ENCODE measurements at places on chromosomes 4 and X.

GRCh38 chr4:147381749-147382148, 99.1 kb upstream of the EDNRA start:
- DNase-seq = no peak

DNA sequence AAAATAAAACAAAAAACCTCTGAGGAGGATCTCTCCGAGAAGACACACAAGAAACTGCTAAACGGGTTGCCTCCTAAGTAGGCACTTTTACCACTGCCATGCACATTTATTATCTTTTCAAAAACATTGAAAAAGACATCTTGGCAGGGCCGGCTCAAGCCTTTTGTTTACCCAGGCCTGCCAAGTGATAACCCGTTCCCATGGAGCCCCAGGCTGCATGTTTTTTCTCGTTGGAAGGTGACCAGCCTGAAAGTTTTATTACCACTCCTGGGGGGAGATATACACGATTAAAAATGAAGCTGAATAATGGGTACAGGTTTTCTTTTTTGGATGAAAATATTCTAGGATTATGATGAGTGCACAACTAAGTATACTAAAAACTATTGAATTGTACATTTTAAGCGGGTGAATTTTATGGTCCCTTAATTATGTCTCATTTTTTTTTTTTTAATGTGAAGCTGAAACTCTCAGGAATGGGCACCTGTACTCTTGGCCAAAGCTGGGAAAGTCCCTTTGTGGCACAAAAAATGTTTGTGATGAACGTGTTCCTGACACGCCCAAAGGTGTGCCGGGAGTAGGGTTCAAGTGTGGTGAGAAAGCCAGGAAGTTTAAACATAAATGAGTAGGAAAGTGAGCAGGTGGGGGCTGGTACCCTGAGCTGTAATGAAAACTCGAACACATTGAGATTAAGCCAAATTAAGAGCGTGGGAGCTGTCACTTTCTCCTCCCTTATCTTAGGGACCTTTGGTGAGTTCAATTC, 1.5 kb upstream of the MAP7D2 start:
- DNase-seq = no peak

- no peak for DNase-seq
Measured at GRCh38 chr4:127586922-127587571, 45.7 kb upstream of the INTU start.

DNA sequence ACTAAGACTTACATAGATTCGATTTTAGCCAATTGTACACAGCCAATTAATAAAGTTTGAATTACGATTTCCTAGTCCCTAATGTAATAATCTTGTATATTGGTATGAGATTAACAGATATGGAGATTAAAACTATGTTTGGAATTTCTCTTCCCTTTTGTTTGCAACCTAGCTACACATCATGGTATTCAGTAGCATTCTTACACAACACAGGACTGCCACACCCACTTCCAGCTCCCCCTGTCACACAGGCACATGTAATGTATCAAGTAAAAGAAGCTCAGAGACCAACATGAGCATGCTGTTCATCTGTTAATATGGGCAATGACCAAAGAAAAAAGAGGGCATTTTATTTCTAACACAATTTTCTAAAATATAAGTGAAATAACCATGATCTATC, 12.8 kb downstream of the SLC6A14 start:
- no peak for DNase-seq

GRCh38 chrX:13418126-13419097, 98.6 kb upstream of the ATXN3L start:
- DNase-seq = no peak

GRCh38 chr4:54668014-54668611, 10.4 kb downstream of the KIT start:
- no peak for DNase-seq

- DNase-seq = no peak
Measured at GRCh38 chr4:133152831-133153481, 3.9 kb downstream of the PCDH10 start.

GRCh38 chr4:183588169-183588675, 70.8 kb downstream of the RWDD4 start:
- peak; percentile 62 for DNase-seq
